Adrenal gland (tissue), 19 donors: ENCODE measurements at places on chromosomes 2 and 18. TPM values are rescaled to one million over a fixed set of nuclear protein-coding genes. Genes with fewer than 3 reads are reported as not detected.

The SMAD7 gene
- total RNA-seq, result 17.6 TPM

The ILKAP gene
- 20.1 TPM for total RNA-seq

The IL1RN gene
- not detected for total RNA-seq

The TUBA4B gene
- not detected for total RNA-seq

The SERPINB13 gene
- total RNA-seq, result not detected

The GRP gene
- not detected for total RNA-seq

The PIAS2 gene
- 29.6 TPM for total RNA-seq

The SMYD1 gene
- total RNA-seq, result not detected

The RESP18 gene
- not detected for total RNA-seq

The CIDEA gene
- 1.1 TPM for total RNA-seq

The ZBTB7C gene
- 25.5 TPM for total RNA-seq

The GALNT5 gene
- not detected for total RNA-seq

The ANO7 gene
- total RNA-seq, result 1.9 TPM

The MC4R gene
- not detected for total RNA-seq

The EMX1 gene
- total RNA-seq, result not detected

The GLB1L gene
- total RNA-seq, result 18.1 TPM

The SLC30A3 gene
- 4.1 TPM for total RNA-seq
